ENCODE measurements at places on chromosomes 4 and X.

GRCh38 chr4:85789241-85789640 lies 314.3 kb downstream of the ARHGAP24 start:
- DNase-seq = no peak

DNA sequence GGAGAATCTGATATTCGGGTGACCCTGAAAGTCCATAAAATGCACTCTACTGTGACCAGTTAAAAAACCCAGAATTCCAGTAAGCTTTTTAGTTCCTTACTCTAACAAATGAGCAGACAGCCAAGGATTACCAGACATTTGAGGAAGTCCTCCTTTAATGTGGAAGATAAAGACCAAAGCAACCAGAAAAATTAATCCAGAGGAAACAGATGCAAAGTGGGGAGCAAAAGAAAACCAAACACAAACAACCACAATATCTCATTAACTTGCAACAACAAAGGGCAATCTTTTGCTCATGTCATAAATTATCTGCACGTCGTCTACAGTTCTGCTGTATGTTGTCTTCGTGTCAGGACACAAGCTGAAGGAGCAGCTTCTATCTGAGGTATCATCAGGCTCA lies 164.4 kb downstream of the PJA1 start:
- no peak for DNase-seq

DNA sequence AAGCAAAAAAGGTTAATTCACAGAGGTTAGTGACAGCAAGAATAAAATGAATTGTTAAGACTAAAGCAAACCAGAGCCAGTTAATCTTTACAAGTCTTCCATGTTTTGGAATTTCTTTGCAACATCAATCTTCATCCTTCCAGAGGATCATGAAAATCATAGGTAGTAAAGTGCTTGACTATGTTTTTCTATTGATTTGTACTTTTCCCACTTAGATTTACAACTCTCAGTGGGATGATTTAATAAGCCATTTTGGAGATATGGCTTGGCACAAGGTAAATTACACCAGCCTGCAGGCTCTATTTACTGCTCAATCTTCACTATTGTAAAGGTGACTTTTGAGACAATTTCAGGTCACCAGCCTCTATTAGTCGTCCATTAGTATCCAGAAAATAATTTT lies 26.5 kb downstream of the MSL3 start:
- no peak for DNase-seq

- no peak for DNase-seq
Observed at GRCh38 chrX:131827935-131828334, 195.2 kb upstream of the STK26 start.
